ENCODE measurements at places on chromosomes 3 and 15.

GRCh38 chr3:134111616-134112015, 81.9 kb upstream of the SLCO2A1 start:
- no peak for DNase-seq

GRCh38 chr3:62710751-62711150, 164.5 kb downstream of the CADPS start:
- no peak for DNase-seq

DNA sequence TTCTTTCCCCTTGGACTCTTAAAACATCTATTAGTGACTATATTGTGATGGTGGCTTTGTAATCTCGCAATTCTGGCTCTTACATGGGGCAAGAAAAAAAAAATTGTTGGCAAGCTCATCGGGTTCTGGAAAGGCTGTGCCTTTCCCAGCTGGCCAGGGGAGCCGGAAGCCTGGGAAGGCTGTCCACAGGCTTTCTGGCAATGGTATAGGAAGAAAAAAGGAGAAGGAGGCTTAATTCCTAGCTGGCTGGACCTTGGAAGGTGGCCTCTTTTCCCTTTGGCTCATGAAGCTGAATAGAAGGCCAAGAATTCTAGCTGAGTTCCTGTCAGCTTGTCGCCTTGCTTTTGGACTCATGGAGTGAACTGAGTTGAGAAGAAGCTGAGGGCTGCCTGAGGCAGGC, 243.5 kb upstream of the SEMA6D start:
- DNase-seq = no peak

DNA sequence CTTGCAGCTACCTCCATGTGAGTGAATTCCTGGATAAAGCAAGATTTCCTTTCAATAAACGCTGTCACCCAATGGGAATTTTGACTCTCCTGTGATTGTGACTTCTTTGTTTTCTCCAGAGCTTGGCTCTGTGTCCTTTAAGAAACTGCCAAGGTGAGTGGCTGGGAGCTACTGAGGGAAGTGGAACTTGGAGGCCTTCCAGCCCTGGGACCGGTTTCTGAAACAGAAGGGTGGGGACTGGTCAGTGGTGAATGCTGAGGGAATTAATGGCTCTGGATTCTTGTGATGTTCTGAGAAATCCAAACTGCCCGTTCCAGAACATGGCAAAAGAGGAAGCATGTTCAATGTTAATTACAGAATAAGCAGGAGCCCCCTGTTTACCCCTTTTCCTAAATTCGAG, 41.1 kb upstream of the MYZAP start:
- DNase-seq = peak; percentile 37

GRCh38 chr3:146653978-146654377, 48.8 kb upstream of the PLSCR5 start:
- DNase-seq = no peak

DNA sequence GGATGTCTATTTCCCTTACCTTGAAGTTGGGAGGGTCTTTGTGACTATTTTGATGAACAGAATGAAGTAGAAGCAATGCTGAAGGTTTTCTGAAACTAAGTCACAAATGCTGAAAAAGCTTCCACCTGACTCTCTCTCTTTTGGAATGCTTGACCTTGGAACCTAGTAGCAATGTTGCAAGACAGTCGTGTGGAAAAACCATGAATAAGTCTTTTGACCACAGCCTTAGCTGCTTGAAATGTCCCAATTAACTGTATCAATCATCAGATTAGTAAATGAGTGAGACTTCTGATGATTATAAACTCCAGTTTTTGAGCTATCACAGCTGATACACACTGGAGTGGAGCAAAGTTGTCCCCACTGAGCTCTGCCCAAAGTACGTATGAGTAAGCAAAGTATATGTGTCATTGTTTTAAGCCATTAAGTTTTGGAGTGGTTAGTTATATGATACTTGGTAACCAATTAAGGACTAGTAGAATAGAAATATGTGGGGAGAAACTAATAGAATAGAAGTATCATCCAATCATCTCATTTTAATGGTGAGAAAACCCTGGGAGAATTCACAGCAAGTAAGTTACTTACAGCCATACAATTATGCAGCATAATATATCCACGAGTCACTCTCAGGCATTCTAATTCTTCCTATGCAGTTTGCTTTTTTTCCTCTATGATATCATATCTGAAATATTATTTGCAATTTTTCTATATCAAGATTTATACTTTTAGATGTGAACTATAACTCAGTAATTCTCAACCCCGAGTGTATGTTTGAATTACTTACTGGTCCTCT, 1010.6 kb downstream of the ROBO2 start:
- no peak for DNase-seq

DNA sequence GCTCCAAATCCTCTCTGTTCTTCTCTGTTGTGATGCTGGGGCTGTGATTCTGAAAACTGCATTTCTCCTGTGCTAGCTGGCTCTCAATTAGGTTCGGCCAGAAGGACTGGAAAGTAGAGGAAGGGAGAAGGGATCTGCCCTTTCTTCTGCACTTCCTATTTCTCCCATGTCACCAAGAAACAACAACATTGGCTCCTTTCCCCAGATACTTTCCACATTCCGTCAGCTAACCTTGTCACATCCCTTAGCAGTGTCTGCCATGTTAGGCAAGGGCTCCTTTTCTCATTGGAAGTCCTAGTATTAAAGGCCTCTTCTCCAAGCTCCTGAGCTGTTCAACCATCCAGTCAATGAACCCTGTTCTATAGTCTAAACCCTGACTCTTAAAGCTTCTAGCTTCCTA, 171.1 kb downstream of the ZNF621 start:
- DNase-seq = no peak

GRCh38 chr3:18390024-18390660, 35.0 kb downstream of the SATB1 start:
- DNase-seq = no peak

DNA sequence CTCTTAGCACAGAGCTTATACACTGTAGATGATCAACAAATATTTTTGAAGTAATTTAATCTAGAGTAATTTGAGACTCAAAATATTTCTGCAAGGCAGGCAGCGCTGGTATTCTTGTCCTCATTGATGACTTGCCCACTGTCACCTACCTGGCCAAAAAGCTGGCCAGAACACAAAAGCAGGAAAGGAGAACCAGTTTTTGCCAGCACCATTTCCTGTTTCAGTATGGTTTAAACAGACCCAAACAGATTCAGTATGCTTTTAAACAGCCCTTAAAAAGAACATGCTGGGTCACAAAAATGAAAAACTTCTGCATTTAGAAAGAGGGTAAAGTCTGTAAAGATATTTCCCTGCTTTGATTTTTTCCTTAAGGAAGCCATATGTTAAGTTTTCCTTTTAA, 42.3 kb upstream of the ZNF280D start:
- peak; percentile 57 for DNase-seq

DNA sequence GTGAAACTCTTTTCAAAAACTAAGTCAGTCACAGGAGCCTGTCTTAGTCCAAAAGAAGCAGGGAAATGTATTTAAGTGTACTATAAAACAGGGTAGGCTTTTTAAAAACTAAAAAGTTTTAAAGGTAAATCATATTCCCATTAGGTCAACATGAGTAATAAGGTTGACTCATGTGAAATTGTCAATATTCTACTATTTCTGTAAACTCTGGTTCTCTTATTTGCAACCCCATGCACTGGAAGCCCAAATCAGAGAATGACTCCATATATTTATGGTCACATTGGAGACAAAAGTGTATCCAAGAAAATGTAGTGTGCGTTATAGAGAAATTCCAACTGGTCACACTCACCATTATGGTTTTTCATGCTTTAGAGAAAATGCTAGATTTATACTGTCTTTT, 600.3 kb upstream of the TGFBR2 start:
- DNase-seq = no peak

DNA sequence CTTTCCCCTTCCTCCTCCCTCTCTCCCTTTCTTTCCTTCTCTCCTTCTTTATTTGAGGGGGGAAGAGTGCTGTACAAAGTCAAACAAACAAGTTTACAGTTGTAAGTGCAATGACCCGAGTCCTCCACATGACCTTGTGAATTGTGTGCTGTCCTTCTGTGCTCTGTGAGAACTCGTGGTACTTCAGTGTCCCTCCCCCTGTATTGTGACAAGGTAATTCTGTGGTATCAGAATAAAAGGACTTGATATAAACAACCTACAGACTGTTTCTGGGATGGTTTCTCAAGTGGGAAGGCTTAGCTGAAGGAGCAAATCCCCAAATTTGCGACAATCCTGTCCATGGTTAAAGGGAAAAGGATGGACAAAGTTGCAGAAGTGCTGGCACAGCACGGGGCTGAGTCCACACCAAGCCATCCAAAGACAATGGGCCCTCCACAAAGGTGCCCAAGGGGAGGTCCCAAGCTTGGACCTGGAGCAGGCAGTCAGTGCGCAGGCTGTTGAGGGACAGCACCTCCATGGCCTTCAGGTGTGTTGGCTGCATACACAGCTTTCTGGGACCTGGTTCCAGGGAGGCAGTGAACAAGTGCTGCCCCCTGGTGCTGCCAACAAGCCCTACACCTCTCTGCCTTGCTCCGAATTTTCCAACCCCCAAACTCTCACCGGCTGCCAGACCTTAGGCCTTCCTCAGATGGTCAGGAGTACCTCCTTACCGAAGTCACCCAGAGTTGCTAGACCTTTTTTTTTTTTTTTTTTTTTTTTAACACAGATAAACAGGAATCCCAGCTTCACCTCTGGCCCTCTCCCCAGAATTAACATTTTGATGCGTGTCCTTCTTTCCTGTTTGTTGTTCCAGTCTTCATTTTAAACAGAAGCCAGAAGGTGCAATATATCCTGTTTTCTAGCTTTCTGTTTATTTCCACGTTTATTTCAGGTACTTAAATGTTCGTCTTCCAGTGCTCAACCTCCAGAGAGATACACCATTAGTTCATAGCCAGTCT, 2.6 kb upstream of the APEH start:
- DNase-seq = no peak

GRCh38 chr3:186489507-186489906, 54.7 kb downstream of the CRYGS start:
- DNase-seq = no peak

GRCh38 chr3:159620281-159620680, 368.4 kb upstream of the IL12A start:
- DNase-seq = no peak

DNA sequence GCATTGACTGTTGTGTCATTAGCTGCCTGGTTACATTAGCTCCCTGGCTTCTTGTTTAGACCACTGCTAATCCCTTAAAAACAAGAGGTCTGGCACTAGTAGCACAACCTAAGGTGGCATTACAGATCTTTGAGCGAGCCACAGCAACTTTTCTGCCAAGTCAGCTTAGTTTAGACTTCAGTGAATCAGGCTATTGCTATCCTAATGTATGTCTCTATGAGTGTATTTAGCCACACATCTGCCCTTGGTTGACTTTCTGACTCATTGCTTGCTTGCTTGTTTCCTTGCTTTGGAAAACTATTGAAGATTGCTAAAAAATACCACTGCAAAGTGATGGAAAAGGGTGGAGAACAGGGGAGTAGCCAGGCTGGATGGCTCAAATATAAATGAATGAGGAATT, 50.2 kb downstream of the CHP1 start:
- peak; percentile 5 for DNase-seq

DNA sequence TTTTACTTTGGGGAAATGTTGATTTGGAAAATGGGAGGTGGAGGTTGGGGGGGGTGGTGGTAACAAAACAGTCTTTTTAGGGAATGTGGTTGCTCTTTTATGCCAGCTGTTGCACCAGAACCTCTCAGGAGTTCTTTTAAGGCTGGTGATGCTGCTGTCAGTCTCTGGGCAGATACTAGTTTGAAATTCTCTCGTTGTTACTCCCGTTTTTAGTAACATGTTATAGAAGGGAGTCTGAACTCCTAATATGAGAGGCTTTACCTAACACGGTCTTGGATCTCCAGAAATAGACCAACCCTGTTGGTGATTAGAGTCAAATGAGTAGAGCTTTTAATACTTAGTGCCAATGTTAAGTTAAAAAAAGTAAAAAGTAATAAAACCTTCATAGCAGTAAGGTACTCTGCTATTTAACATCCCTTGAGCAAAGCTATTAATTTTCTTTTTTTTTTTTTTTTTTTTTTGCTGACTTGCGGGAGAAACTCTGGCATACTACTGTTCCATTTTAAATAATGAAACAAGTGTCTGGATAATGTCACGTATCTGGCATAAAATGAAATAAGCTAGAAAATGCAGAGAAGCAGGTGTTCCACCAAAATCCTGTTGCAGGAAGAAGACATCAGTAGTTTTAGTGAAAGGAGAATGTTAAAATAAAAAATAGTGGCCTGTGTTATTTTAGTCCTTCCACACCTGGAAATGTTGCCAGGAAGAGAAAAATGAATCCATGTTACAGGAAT, 156.7 kb downstream of the CACNA1D start:
- DNase-seq = no peak

- no peak for DNase-seq
These were observed 14.2 kb upstream of the SPATA12 start for GRCh38 chr3:57046101-57046765.

- no peak for DNase-seq
These were observed 915 bp upstream of the APH1B start for GRCh38 chr15:63276342-63277037.

GRCh38 chr3:102113421-102114041, 264.2 kb downstream of the NFKBIZ start:
- DNase-seq = no peak

GRCh38 chr3:142228964-142229363, 3.6 kb upstream of the GK5 start:
- no peak for DNase-seq

Data from MV-4-11 (cell line).